ENCODE measurements at places on chromosomes 2 and 18.

DNA sequence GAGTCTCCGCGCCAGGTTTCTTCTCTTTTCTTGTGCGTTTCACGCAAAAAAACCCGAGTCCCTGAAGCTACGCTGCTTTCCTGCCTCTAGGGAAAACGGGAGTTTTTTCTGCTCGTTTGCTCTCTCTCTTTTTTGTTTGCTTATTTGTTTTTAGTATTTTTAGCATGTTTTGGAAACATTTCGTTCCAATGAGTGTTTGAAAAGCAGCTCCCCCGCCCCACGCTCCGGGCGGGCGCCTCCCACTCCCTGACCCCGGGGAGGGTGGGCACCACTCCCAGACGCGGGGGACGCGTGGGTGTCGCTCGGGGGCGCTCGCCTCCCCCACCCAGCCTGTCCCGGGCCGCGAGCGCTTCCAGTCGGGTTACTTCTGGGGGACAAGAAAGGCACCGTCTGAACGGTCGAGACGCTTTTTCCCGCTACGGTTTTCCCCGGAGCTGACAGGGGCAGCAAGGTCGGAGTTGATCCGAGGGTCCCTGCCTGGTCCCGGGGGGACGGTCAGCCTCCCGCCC is 446 bp upstream of the EFHD1 start:
- no peak for DNase-seq

GRCh38 chr2:203177361-203177760 is 61.5 kb upstream of the CYP20A1 start:
- DNase-seq: no peak

DNA sequence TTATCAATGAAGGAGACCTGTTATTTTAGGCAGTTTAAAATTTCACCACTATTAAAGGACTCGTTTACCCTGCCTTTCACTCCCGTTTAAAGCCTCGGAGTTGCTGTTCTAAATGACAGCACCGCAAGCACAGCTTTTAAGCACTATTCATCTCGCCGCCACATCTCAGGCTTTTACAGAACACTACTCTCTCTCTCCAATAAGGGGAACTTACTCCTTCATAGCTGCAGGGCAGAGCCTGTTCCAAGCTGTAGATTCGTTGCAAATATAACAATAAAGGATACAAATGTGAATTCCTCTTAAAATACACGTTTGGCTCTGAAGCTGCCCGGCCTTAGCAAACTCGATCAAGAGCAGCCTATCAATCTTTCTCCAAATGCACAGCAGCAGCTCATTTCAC is 271.8 kb downstream of the ZNF521 start:
- DNase-seq: no peak

DNA sequence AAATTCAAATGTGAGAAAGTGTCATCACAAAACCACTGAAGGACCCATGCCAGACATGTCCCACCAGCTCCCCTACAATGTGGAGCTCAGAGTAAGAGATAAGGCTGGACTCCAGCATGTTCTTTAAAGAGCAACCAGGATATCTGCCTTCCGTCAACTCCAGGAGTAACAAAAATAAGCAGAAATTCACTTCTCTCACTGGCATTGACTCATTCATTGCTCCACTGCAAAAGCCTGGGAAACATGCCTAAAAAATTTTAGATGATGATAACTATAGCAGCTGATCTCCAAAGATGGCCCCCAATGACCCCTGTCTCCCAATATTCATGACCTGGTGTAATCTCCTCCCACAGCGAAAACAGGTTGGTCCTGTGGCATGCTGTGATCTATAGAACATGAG is 314.5 kb downstream of the NCKAP5 start:
- no peak for DNase-seq

- no peak for DNase-seq
These were observed 304.0 kb downstream of the LPIN1 start for GRCh38 chr2:12050396-12050795.

DNA sequence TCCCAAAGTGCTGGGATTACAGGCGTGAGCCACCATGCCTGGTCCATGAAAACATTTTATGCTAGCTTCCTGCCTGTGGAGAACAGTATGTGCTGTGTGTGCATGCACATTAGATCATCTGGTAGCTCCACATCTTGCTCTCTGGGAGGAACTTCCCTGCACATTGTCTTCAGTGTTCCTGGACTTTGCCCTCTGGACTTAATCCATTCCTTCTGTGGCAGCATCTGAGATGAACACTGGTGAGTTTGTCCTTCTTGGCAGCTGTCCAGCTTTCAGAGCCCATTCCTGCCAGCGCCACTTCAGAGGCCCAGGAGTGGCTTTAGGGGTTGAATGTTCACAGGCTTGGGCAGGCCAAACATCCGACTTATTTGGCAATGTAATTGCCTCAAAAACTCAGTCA is 65.2 kb downstream of the POU3F3 start:
- DNase-seq: no peak

Measured in activated naive CD4-positive, alpha-beta T cell treated with anti-CD3 and anti-CD28 coated beads, Interleukin-2, amount 50 U/mL, for 16 hours (primary cell).